Thyroid gland (tissue), 4 donors: ENCODE measurements at places on chromosomes 4 and X. TPM values are rescaled to one million over a fixed set of nuclear protein-coding genes. Genes with fewer than 3 reads are reported as not detected.

GRCh38 chr4:109914322-109914721, 1.6 kb downstream of the EGF start:
- H3K36me3 ChIP-seq = no peaks in the 10 kb centered on the region
- H3K4me1 ChIP-seq = no peaks in the 10 kb centered on the region
- H3K27me3 ChIP-seq = no peaks in the 10 kb centered on the region
- H3K27ac ChIP-seq = no peak overlapping the region
- no peak overlapping the region for H3K4me3 ChIP-seq

DNA sequence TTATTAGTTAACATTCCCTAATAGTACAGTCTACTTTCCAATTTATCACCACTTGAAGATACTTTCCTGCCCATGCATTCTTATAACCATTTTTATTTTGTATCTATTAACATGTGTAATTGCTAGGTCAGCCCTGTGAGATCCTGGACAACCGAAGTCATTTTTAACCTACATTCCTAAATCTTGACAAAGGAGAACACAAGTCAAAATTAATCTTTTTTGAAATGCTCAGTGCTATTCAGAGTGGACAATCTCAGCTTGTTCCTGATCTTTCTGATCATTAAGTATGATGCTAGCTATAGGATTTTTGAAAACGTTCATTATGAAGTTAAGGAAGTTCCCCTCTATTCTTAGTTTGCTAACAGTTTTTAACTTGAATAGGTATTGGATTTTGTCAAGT, 37.5 kb downstream of the ANXA10 start:
- H3K27ac ChIP-seq = no peak overlapping the region
- H3K4me3 ChIP-seq = no peak overlapping the region
- H3K4me1 ChIP-seq = no peaks in the 10 kb centered on the region
- no peaks in the 10 kb centered on the region for H3K36me3 ChIP-seq
- no peak for DNase-seq

- no peaks in the 10 kb centered on the region for H3K36me3 ChIP-seq
- H3K27me3 ChIP-seq = no peaks in the 10 kb centered on the region
- DNase-seq = peak; percentile 28
- no peaks in the 10 kb centered on the region for H3K4me1 ChIP-seq
- H3K27ac ChIP-seq = no peak overlapping the region
These were observed 43.7 kb upstream of the TMSB15B start for GRCh38 chrX:103918571-103919269.

DNA sequence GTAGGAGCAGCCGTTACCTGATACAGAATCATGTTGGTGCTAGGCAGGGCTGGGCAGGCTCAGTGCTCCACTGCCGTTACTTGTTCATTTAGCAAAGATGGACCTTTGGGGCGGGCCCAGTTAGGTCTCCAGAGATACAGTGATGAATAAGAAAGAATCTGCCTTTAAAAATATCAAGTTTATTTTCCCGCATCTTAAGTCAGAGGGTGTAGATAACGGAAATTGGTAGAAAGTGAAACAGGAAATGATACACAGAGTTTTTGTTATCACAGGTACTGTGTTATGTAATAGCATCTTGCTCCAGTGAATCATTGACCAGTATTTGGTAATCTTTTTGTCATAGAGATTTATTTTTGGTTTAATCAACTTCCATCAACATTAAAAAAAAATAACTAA, 5.5 kb downstream of the TMEM131L start:
- no peak overlapping the region for H3K4me3 ChIP-seq
- H3K27me3 ChIP-seq = no peaks in the 10 kb centered on the region
- no peak for DNase-seq
- H3K36me3 ChIP-seq = no peaks in the 10 kb centered on the region
- H3K4me1 ChIP-seq = peaks cover 7% of the 10 kb centered on the region
- no peak overlapping the region for H3K27ac ChIP-seq

The PARM1 gene
- 487 TPM for total RNA-seq
